Glutamatergic neuron (in vitro differentiated cells): ENCODE measurements at places on chromosomes 11 and 22.
A peak's percentile ranks its signal among the peaks of the same experiment; 100 is the strongest.

- no peak overlapping the region for H3K4me3 ChIP-seq
- DNase-seq: no peak
- H3K36me3 ChIP-seq: no peaks in the 10 kb centered on the region
- no peak overlapping the region for H3K27ac ChIP-seq
Observed at GRCh38 chr11:120331301-120331996, 4.8 kb upstream of the ARHGEF12 start.

DNA sequence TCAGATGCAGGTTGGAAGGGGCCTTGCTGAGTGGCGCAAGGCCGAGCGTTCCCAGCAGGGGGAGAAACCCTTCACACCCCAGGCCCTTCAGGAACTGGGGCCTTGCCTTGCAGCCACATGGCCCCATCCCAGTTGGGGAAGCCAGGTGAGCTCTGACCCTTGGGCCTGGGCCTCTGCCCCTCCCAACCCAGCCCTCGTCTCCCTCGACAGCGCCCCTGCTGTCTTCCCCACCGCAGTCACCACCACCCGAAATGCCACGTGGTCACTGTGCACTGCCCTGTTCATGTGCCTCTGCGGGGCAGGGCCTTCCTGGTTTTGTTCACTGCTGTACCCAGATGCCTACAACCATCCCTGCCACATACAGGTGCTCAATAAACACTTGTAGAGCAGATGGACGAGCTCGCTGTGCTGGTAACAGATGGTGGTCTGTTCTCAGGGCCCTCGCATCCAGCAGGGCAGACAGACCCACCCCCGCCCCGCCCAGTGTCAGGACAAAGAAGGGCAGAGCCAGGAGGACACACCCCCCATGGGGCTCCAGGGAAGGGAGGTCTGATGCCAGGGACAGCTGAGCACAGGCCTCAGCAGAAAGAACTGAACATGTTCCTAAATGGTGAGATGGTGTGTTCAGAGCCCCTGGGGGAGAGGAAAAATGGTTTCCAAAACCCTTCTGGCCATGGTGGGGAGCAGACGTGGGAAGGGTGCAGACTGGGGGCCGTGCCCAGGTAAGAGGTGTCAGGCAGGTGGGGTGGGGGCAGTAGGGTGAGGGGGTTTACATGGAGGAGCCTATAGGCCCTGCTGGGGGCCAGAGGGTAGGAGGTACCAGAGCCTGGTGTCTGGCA lies 3.7 kb downstream of the POLR2L start:
- DNase-seq: peak; percentile 69
- H3K36me3 ChIP-seq: no peaks in the 10 kb centered on the region
- H3K27me3 ChIP-seq: peaks cover 23% of the 10 kb centered on the region
- peak overlapping the region; percentile 70 for H3K4me3 ChIP-seq

- peak; percentile 39 for DNase-seq
- H3K27me3 ChIP-seq: peaks cover 6% of the 10 kb centered on the region
- no peak overlapping the region for H3K27ac ChIP-seq
- H3K4me3 ChIP-seq: no peak overlapping the region
Observed at GRCh38 chr11:46363455-46364005, 16.3 kb downstream of the DGKZ start.

DNA sequence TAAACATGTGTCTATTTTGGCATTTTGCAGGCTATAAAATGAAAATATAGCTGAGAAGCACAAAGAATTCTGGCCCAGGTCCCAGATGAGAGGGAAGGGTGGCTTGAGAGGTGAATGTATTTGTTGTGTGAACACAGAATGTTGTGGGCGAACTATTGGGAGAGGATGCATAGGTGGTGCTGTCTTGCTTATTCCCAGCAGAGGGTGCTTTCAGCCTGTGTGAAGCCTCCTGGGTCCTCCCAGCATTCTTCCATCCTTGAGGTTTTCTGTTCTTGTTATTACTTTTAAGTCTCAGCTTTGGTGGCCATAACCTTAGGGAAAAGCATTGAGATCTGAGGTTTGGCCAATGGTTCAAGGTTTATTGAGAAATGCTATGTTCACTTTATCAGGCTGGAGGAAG lies 108.7 kb upstream of the SNX19 start:
- no peaks in the 10 kb centered on the region for H3K36me3 ChIP-seq
- H3K27me3 ChIP-seq: no peaks in the 10 kb centered on the region
- no peak overlapping the region for H3K4me3 ChIP-seq

DNA sequence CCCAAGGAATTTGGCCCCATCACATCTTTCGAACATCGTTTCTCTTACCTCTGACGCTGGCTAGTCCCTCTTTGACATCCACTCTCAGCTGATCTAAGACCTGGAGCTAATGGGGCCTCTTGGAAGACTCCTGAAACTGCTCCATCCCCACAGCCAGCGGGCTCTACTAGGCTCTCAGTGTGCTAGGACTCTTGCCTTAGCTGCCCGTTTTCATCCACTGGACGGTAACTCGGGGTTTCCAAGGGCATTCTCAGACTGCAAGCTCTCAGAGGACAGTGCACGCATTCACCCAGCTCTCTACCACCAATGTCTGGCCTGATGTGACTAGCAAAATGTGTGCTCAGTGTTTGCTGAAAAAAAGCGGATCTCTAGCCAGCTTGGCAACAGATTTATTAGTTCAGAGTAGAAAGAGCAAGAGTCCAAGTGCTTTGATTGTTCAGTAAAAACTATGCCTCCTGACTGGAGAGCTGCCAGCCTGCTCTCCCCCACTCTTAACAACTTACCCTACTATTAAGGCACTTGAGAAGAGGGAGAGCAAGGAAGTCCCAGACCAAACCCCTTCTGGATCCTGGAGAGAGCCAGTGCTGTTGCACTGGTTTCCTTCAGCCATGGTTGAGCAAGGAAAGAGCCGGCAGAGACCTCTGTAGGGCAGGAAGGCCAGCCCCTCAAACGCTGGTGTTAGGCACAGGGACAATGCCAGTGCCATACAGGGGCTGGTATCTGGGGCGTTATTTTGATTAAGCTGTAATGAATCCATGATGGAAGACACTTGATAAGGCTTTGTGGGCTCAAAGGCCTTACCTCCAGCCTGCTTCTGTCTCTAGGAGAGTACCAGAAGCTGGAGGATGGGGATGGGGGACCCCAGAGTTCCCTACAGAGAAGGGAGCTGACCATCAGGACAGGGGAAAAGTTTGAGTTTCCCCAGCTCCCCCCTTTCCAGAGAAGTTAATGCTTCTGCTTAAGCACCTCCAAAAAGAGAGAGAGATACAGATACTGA lies 9.2 kb downstream of the RELA start:
- H3K4me1 ChIP-seq: peaks cover 12% of the 10 kb centered on the region
- H3K27ac ChIP-seq: peak overlapping the region; percentile 99
- peaks cover 15% of the 10 kb centered on the region for H3K27me3 ChIP-seq
- peak overlapping the region; percentile 90 for H3K4me3 ChIP-seq
- peaks cover 6% of the 10 kb centered on the region for H3K36me3 ChIP-seq
